ENCODE measurements at places on chromosomes 5 and 9.

DNA sequence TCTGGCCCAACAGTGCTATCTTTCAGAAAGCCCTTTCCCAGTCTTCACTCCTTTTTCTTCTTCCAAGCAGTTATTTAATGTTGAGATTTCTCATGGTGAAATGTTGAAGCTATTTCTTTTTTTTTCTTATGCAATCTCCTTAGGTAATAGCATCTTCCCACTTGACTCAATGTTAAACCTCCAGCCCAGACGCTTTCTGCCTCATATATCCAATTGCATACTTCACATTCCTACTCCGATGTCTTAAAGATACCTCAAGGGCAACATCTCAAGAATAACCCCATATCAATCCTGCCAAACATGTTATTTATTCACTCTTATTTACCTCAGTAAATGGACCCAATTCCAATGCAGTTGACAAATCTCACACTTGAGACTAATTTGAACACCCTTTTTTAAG lies 187.3 kb downstream of the CDH12 start:
- DNase-seq = no peak

GRCh38 chr5:51386916-51387883 lies 4.0 kb downstream of the ISL1 start:
- DNase-seq = no peak

DNA sequence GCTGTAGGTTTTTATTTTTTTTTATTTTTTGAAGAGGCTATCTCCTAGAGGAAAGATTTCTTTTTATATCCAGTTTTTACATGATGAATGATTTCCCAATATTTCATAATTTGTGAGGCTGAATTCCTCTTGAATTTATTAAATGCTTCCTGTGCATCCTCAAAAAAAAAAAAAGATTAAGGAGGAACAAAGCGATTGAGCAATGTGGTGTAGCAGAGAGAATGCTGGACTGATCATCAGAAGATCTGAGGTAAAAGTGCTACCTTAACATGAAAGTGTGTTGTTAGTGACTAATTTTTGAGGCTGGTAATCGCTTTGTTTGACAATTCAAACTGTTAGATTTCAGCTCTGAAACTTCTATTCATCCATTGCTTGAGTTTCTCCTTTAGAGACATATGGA lies 125.1 kb downstream of the ESM1 start:
- peak; percentile 79 for DNase-seq

DNA sequence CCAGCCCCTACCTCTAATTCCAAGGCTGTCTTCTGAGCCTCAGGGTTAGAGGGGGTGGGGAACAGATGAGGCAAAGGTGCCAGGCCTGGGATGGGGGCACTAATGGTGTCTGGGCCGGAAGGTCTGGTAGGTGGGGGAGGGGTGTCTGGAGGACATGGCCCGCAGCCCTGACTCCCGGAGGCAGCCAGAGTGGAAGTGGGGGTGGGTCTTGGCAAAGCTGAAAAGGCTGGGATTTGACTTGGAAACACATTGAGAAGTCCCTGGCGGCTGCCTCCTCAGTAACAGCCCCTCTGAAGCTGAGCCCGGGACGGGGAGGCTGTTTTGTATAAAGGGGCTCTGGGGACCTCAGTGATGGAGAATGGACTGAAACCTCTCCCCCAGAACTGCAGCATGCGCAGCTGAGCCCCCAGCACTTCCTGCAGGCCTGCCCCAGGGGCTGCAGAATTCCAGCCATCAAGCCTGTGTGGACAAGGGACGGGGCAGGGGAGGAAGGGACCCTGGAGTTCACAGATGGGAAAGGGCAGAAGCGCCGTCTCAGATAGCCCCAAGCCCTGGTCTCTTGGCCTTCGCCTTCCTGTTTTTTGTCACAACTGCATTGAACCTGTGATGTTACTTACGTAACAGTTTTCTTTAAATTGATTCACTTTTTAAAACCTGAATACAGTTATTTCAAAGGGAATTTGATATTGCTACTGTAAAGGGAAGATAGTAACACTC lies 49.3 kb upstream of the SYNPO start:
- no peak for DNase-seq

DNA sequence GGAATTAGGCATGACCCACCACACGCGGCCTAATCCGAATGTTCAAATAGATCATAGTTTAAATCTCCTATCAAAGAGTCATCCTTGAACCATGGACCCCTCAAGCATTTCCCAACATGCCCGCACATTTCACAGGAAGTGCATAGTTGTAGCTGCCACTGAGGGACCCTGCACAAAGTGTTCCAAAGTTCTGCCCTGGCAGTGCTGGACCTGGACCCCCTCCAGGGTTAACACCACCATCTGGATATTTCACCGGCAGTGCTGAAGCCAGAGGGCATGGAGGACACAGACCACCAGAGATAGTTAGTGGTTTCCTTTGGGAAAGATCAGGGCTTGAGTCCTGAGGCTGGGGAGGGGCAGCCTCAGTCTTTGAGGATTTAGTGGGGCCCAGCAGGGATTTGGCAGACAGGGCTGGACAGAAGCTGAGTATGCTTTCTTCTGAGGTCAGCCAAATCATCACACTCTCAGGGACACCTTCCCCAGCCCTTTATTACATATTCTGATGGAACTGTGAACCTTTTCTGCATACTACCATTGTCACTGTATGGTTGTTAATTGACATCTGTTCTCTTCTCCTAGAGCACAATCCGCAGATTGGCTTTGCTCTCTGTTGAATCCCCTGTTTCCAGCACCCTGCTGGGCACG lies 143.6 kb upstream of the EFNA5 start:
- DNase-seq = no peak

DNA sequence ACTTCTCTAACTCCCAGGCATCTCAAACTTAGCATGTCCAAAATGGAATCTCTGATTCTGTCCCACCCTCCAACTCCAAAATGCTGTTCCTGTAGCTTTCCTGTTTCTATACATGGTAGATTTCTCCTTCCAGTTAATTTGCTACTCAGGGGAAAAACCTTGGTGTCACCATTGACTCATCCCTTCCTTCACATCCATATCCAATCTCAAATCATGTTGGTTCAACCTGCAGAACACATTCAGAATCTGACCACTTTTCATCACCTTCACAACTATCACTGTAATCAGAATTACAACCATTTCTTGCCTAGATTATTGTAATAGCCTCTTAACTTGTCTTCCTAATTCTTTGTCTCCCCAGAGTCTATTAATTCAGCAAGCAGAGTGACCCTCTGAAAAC lies 10.8 kb downstream of the RIOK2 start:
- no peak for DNase-seq
